Fibroblast of skin of left biceps (primary cell): ENCODE measurements at places on chromosomes 16 and 17.
A peak's percentile ranks its signal among the peaks of the same experiment; 100 is the strongest.

DNA sequence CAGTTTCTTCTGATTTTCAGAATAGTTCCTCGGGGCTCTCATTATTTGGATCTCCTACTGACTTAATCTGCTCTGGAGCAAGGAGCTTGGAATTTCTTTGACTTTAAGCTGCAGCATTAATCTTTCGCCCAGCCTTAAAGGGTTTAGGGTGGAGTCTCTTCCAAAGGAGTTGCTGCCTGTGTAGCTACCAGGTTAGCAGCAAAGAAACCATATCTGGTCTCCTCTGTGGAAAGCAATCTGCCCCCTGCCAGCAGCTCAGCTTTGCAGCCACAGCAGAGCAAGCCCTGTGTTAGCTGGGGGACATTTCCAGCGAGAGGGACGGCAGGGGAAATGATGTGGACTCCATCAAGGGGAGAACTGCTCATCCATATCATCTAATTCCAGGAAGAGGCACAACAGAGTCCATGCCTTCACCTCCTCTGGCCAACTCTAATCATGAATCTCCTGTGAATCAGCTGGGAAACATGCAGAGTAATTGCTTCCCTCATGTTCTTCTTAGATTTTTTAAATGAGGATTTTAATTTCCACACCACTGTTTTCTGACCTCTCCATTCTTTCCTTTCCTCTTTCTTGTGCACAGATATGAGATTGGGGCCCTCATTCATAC lies 827.6 kb upstream of the CA10 start:
- DNase-seq: no peak

- DNase-seq: no peak
These were observed 17.3 kb downstream of the SLC5A10 start for GRCh38 chr17:18968945-18969887.

GRCh38 chr16:89981414-89981813 lies 32.9 kb downstream of the DEF8 start:
- no peak for DNase-seq

GRCh38 chr17:78952706-78953105 lies 27.0 kb downstream of the LGALS3BP start:
- no peak for DNase-seq

DNA sequence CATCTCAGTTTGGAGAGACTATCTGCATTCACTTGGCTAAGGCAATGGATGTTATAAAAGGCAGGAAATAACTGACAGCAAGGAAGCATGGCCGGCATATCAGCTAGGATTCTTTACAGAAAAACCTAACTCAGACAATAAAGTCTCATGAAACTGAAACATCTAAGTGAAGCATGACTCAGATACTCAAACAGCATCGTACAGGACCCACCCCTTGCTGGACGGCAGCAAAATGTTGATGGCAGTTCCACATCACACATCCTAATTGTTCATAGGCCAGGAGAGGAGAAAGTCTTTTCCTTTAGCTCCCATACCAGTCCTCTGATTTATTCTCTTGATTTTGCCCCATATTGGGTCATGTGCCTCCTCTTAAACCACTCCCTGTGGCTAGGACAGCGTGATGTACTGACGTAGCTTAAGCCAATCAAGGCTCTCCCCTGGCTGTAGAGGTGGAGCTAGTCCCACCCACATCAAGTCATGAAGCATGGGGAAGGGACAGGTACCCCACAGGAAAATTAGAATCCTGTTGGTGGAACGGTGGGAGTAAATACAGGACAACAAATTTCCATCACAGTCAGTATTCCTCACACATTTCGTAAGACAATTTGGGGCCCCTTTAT lies 178.9 kb downstream of the IRX3 start:
- no peak for DNase-seq

GRCh38 chr17:48123111-48123510 lies 15.5 kb downstream of the SNX11 start:
- no peak for DNase-seq

GRCh38 chr17:75561927-75562603 lies 25.5 kb upstream of the MYO15B start:
- no peak for DNase-seq

DNA sequence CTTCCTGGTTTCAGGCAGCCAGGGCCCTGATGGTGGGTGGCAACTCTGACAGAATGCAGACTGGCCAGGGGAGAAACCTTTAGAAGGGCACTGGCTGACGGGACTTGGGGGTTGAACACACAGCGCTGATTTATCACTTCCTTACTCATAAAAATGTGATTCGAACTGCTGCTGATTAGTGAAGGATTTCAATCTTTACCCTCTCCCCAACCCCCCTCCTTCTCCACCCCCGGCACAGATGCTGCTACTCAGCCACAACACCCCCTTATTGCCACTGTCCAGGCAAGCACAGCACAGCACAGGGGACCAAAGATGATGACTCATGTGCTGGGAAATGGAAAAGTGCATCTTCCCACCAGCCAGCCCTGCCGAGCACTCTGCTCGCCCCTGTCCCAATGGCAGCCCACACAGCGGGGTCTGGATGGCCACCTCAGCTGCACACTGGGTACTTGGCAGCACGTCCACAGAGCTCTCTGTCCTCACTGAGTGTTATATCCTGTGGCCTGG lies 70.1 kb downstream of the SMG6 start:
- no peak for DNase-seq

GRCh38 chr17:75706042-75706728 lies 15.1 kb upstream of the ITGB4 start:
- no peak for DNase-seq

DNA sequence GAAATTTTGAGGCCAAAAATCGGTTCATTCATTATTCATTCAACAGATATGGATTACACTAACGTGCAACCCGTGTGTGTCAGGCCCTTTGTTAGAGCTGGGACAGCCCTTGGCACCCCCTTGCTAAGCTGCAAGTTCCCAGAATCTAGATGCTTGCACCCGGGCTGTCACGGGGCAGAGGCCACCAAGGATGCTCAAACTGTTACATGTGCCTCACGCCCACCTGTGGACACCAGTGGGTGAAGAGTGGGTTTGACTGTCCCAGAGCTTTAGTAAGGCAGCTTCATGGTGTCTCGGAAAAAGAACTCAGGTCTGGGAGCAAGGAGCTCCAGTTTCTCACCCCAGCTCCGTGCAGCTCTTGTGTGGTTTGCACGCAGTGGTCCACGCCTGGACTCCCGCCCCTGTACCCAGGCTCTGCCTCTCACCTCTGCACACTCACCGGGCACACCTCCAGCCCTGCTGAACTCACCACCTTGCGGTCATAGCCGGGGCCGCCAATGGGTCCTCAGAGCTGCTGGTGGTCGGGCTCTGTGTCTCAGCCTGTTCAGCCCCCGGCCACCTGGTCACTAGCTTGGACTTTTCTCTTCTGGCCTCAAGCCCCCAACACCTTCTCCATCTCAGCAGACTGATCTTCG lies 53.7 kb upstream of the CACNG4 start:
- no peak for DNase-seq

DNA sequence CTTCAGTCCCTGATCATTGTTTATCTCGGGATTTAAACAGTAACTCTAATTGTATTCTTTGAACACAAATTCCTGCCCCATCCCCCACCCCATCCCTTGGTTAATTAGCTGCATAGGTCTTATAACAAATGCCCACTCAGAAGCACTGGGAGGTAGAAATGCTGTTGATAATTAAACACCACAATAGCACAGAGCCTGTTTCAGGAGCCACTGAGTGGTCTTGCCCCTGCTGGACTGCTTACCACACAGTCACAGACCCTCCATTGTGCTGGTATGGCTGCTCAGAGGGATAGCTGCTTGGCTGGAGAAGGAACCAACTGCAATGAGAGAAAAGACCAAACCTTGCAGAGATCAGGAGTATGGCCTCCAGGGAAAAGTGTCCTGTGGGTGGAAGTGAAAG lies 214.1 kb downstream of the ANKFN1 start:
- DNase-seq: no peak

DNA sequence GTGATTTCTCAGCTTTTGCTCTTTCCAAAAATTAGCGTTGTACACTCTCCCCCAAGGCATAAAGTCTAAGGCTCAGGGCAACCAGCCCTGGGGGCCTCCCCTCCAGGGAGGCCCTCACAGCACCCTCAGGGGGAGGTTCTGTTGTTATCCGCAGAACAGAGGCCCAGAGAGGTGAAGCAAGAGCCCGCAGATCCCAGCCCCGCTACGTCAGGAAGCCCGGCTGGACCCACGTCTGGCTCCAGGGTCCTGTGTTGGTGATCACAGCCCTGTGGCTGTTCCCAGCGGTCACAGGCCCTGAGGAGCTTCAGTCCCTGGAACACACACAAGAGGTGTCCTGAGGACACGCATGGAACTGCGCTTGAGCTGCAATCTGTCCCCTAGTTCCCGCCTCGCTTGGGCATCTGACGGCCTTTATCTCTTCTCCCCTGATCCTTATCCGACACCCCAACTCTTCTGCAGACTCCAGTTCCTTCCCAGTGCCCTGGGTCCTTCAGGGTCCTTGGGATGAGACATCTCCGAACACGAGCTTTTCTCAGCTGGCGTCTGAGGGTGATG lies 1.1 kb upstream of the ZG16B start:
- no peak for DNase-seq

GRCh38 chr16:1640261-1640941 lies 28.2 kb downstream of the CRAMP1 start:
- DNase-seq: no peak

DNA sequence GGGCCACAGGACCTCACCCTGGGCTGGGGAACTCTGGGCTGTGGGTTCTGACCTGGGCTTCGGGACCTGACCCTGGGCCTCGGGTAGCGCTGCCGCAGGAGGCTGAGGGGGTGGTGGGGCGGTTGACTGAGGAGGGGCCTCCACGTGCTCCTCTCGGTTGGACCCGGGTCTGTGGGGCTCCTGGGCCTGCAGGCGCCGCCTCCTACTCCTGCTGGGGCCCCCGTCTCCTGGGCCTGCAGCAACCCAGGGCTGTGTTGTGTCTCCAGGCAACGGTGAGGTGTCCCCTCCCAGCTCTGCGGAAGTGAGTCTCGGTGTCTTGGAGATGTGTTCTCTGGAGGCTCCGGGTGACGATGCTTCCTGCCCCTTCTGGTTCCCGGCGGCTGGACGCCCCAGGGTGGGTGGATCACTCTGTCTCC lies 41.5 kb upstream of the GNG13 start:
- DNase-seq: no peak

DNA sequence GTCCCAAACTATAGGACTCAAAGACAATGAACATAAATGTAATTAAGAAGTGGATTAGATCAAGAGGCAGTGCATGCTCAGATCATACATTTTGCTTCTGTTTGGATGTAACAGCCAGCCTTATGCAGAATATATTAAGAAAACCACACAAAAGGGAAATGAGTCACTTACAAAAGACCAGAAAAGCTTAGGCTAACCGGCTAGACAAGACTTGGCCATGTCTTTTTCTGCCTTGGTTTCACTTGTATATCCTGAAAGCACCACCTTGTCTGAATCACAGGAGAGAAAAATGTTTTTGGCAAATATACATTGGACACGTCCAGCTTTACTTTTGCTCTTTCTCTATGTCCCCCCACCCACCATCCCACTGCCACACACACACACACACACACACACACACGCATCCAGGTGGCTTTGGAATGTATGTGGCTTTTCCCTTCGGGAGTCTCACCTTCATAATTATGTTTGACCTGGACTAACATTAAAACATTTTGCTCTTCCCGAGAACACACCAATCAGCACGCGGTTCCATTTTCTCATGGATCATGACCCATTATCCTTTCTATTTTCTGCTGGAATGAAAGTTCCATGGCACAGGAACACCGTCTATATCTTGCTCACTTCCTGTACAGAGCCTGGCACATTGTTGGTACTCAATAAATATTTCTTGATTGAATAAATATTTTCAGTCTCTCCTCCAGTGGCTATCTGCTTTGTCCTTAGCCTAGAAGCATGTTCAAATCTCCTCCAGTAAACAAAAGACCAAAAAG lies 64.6 kb downstream of the CDK5R1 start:
- no peak for DNase-seq

- no peak for DNase-seq
These were observed 187.5 kb upstream of the CDH11 start for GRCh38 chr16:65309354-65309753.

- DNase-seq: no peak
These were observed 247.3 kb downstream of the GRIN2A start for GRCh38 chr16:9934723-9935508.

- peak; percentile 73 for DNase-seq
These were observed 231.9 kb downstream of the SEC14L1 start for GRCh38 chr17:77372444-77373298.
